T-helper 2 cell treated with Interferon-gamma antibody and Interleukin-4, amounts not matched to agents 5 μg/mL and 100 μg/mL, for 36 hours (primary cell): ENCODE measurements at places on chromosomes 2 and 18.

DNA sequence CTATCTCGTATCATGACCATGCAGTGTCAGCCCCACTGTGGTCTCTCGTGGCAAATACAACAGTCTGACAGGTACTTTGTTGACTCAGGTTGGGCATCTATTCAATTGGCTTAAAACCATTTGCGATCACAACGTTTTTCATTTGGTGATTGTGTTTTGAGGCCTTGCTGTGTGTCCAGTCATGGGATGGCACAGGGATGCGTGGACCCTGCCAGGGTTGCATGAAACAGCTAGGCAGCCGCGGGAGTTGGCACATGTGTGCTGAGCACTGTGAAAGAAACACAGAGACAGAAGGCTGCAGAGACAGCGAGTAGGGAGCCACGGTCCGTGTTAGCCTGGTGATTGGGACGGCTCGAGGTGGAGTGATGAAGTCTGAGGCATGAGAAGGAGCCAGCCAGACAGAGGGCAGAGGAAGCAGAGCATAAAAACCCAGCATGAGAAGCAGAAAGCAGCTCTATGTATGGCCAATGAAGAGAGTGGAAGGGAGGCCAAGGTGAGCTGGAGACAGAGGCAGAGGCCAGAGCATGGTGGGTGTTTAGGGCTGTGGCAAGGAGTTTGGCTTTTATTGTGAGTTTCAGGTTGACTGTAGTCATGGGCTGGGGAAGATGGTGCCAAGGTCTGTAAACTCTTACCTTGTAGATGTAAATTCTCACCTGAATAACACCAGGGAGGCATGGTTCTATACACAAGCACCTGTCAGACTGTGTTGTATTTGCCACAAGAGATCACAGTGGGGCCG lies 31.8 kb upstream of the IL1R1 start:
- DNase-seq = no peak

- DNase-seq = no peak
These were observed 56.0 kb downstream of the GPC1 start for GRCh38 chr2:240491483-240491882.

- no peak for DNase-seq
These were observed 1130.3 kb downstream of the DPP10 start for GRCh38 chr2:115572746-115573145.

GRCh38 chr2:97906307-97906706 lies 89.4 kb downstream of the TMEM131 start:
- DNase-seq = no peak

- no peak for DNase-seq
These were observed 931.7 kb upstream of the CELF4 start for GRCh38 chr18:38497266-38497665.

- DNase-seq = no peak
These were observed 749 bp upstream of the PTMA start for GRCh38 chr2:231707625-231707926.

- DNase-seq = no peak
These were observed 322.7 kb upstream of the SOX11 start for GRCh38 chr2:5369510-5369909.
